ENCODE measurements at places on chromosomes 12 and 14. TPM values are rescaled to one million over a fixed set of nuclear protein-coding genes. Genes with fewer than 3 reads are reported as not detected.

FSCB gene
- not detected for polyA plus RNA-seq

CCDC175 gene
- polyA plus RNA-seq, result not detected

ATG2B gene
- 6.9 TPM for polyA plus RNA-seq

PLA2G1B gene
- not detected for polyA plus RNA-seq

DNAL1 gene
- polyA plus RNA-seq, result 3.2 TPM

SIX1 gene
- polyA plus RNA-seq, result 15.0 TPM

GRCh38 chr12:1584326-1584725, 10.1 kb downstream of the FBXL14 start:
- peaks cover 2% of the 10 kb centered on the region for H3K36me3 ChIP-seq
- no peak overlapping the region for H3K4me3 ChIP-seq
- H3K27ac ChIP-seq, result no peak overlapping the region

GRCh38 chr12:4483885-4484823, 38.5 kb upstream of the FGF6 start:
- no peaks in the 10 kb centered on the region for H3K4me1 ChIP-seq
- no peak for DNase-seq
- H3K36me3 ChIP-seq, result 0 out of 2 replicates have a peak, but pooled peaks cover 3% of the 10 kb centered on the region
- no peak overlapping the region for H3K27ac ChIP-seq

GRCh38 chr12:129231491-129231890, 378.2 kb downstream of the GLT1D1 start:
- no peak overlapping the region for H3K4me3 ChIP-seq
- DNase-seq, result no peak
- no peaks in the 10 kb centered on the region for H3K36me3 ChIP-seq
- H3K4me1 ChIP-seq, result no peaks in the 10 kb centered on the region
- H3K27me3 ChIP-seq, result no peaks in the 10 kb centered on the region

DNA sequence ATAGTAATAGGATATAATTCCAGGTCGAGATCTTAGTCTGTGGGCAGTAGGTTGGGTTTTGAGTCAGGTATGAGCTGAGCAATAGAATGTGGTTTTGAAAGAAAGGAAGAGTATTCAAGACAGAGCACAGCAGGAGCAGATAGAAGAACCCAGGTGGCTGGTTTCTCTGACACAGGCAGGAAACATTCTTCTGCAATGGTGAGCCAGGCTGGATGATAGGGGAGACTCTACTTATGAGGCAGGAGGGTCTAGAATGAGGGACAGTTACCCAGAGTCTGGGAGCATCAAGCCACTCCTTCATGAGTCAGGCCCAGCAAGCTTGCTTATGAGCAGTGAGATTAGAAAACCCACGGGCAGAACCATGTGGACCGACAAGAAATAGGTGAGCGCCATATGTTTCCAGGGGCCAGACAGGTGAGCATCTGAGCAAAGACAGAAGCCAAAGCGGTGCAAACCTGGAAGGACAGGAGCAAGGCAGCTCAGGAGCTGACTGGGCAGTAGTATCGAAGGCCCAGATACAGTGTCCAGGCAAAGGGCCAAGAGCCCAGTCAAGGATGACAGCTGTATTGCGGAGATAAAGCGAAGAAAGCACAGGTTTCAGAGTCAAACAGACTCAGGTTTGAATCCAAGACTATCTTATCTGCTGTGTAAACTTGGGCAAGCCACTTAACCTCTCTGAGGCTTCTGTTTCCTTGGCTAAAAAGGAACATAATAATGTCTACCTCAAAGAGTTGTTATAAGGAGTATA, 22.5 kb upstream of the PCNX1 start:
- no peak overlapping the region for H3K4me3 ChIP-seq
- no peaks in the 10 kb centered on the region for H3K27me3 ChIP-seq
- peaks cover 12% of the 10 kb centered on the region for H3K4me1 ChIP-seq
- no peaks in the 10 kb centered on the region for H3K36me3 ChIP-seq

DNA sequence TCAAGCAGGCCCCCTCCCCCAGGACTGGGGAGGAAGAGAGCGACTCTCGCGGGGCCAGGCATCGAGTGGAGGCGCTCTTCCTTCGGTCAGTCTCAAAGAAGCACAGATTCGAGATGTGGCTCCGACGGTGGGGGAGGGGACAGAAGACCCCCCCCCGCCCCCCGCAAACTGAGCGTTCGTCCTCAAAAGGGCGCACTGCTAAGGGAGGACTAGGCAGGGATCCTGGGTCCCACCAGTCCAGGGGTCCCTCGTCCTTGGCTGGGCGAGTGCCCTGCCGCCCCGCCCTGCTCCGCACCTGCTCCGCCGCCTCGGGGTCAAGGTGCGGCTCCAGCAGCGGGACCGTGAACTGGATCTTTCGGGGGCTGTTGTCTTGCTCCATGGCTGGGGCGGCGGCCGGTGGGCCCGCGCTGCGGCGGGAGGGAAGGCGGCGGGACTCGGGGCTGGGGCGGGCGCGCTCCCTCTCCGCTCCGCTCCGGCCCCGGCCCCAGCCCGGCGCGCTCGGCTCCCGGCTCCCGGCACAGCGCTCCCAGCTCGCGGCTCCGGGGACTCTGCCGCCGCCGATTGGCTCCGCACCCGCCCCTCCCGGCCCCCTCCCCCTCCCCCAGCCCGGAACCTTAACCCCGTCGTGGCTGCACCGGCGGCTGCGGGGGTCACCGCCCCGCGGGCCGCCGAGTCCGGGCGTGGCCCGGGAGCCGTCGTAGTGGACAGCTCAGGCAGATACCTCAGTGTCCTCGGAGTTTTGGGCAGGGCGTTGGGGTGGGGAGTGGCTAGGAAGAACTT, at the start of gene PPP1R1A:
Gene PPP1R1A, minus strand, starts transcription at position 550 of the 780 bp plus-strand sequence. Its CDS starts 171 bp downstream, at position 379.
- DNase-seq, result no peak
- no peaks in the 10 kb centered on the region for H3K36me3 ChIP-seq
- H3K4me1 ChIP-seq, result no peaks in the 10 kb centered on the region
- H3K27ac ChIP-seq, result no peak within 1 kb of the TSS
- peaks cover 74% of the 10 kb centered on the region for H3K27me3 ChIP-seq
- no peak within 1 kb of the TSS for H3K4me3 ChIP-seq

DNA sequence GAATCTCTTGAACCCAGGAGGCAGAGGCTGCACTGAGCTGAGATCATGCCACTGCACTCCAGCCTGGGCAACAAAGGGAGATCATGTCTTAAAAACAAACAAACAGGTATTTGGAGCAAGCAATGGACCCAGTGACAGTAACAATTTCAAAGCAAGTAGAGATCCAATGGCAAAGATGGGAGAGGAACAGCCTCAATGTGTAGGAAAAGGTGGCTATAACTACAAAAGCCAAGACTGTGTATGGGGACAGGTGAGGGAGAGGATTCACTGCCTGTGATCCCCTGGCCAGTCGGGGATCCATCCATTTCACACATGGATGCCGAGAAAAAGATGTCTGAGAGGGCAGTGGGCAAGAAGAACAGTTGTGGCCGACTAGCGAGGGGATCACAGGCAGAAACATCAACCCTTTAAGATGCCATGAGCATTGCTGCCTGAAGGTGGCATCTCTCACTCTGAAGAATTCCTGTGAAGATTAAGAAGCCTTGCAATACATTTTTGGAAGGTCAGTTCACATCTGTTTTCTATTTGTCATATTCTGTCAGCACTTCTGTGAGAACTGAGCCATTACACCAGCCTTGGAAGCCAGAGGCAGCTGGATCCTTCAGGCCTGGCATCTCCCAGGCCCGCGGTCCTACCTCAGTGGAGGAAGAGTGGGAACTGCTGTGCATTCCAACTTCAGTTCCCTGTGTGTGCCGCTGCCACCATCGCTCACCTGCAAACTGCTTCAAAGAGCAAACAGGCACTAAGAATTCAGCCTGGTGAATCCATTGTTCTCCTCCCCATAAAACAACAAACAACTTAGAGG, 54.5 kb upstream of the FRS2 start:
- H3K27ac ChIP-seq, result peak overlapping the region; percentile 28
- H3K4me3 ChIP-seq, result no peak overlapping the region
- DNase-seq, result peak; percentile 95
- H3K36me3 ChIP-seq, result no peaks in the 10 kb centered on the region

DNA sequence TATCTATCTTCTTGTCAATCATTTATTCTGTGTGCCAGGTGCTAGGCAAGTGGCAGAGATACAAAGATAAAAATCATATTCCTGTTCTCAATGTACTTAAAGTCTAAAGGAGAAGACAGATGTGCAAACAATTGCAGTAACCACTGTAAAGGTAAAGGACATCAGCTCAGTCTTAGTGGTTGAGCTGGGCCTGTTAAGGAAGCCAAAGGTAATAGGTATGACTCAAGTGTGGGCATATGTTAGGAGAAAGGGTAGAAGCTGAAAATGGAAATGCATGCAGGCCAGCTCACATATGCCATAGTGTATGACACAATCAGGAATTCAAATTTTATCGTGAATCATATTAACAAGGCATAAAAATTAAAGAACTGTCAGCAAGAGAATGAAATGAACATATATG, 49.8 kb downstream of the FAR2 start:
- no peak overlapping the region for H3K4me3 ChIP-seq
- H3K27ac ChIP-seq, result no peak overlapping the region
- no peaks in the 10 kb centered on the region for H3K27me3 ChIP-seq
- no peaks in the 10 kb centered on the region for H3K4me1 ChIP-seq
- no peaks in the 10 kb centered on the region for H3K36me3 ChIP-seq
- no peak for DNase-seq

GRCh38 chr12:98229540-98229924, 285.9 kb upstream of the TMPO start:
- no peak for DNase-seq
- no peak overlapping the region for H3K4me3 ChIP-seq
- H3K36me3 ChIP-seq, result no peaks in the 10 kb centered on the region
- H3K27me3 ChIP-seq, result no peaks in the 10 kb centered on the region
- no peaks in the 10 kb centered on the region for H3K4me1 ChIP-seq
- no peak overlapping the region for H3K27ac ChIP-seq

DNA sequence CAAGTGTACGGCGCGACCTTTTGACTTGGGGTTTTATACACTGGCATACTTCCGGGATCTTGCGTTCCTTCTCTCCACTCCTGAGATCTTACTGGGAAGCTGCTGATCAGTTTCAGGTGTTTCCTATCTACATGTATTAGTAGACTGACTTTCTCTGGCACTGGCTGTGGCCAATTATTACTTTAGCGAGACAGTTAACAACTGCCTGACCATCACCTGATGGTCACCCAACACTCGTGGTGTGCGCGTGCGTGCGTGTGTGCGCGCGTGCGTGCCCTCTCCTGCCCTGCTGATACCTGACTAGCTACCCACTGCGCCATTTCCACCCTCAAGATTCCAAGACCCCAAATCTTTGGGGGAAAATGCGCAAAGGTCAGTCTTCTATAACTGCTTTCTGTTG, 249.9 kb downstream of the AEBP2 start:
- no peak for DNase-seq
- H3K4me3 ChIP-seq, result no peak overlapping the region
- H3K4me1 ChIP-seq, result peaks cover 4% of the 10 kb centered on the region
- no peaks in the 10 kb centered on the region for H3K36me3 ChIP-seq
- no peaks in the 10 kb centered on the region for H3K27me3 ChIP-seq
- H3K27ac ChIP-seq, result no peak overlapping the region

DNA sequence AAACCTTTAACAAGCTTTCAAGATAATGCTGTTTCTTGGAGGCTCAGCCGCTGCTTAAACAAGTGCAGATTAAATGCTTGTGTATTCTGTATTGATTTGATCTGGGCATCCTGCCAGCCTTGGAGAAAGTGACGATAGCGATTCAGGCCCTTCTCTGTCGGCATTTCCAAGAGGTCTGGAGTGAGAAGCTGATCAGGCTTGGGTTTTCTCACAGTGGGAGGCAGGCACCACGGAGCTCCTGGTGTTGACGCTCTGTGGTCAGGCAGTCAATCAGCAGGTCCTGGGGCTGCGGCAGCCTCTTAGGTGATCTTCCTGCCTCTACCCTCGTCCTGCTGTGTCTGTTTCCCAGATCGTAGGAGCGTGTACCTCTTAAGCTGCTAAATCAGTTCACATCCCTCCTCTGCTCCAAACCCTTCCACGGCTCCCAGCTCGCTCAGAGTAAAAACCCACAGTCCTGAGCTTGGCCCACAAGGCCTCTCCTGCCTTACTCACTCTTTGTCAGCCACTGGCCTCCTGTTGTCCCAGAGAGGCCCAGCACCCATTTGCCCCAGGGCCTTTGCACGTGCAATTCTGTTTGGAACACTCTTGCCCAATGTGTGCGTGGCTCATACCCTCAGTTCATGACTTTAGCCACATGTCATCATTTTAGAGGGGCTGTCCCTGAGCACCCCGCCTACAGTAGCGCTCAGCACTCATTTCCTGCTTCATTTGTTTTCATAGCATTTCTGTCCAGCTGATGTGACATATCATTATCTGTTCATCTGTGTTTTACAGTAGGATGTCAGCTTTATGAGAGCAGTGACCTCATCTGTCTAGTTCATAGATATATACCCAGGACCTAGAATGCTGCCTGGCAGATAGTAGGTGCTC, 155.4 kb downstream of the AACS start:
- no peaks in the 10 kb centered on the region for H3K36me3 ChIP-seq
- no peaks in the 10 kb centered on the region for H3K4me1 ChIP-seq
- DNase-seq, result no peak
- no peak overlapping the region for H3K4me3 ChIP-seq
- no peak overlapping the region for H3K27ac ChIP-seq

DNA sequence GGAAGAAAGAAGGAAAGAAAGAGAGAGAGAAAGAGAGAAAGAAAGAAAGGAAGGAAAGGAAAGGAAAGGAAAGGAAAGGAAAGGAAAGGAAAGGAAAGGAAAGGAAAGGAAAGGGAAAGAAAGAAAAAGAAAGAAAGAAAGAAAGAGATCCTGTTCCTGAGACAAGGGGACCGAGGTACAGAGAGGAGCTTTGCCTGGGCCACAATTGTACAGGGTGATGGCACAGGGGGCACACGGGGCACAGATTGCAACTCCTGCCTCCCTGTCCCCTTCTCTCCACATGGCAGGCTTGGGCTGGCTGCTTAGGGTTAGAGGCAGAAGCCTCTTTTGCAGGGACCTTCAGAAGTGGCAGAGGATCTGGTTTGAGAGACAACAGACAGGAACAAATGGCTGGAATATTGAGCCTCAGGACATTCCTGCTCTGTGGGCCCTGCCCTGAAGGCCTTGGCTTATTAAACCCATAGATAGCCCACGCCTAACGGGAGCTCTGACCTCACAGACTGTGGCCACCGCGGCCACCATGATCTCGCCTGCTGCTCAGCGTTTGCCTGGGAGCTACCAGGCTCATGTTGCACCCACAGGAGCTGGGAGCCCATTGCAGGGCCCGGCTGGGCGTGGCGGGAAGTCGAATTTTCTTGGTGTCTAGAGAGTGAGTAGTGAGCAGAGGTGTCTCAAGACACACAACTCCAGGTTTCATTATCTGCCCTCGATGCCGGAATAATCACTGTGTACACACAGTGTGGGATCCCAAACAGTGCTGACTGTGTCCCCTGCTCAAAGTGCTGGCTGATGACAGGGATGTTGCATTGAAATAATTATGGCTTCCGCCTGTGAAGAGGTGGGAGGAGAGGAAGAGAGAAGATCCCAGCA, 147.9 kb upstream of the NCOR2 start:
- H3K27me3 ChIP-seq, result no peaks in the 10 kb centered on the region
- DNase-seq, result peak; percentile 35
- no peaks in the 10 kb centered on the region for H3K36me3 ChIP-seq

- H3K36me3 ChIP-seq, result peaks cover 36% of the 10 kb centered on the region
- no peak overlapping the region for H3K27ac ChIP-seq
- no peaks in the 10 kb centered on the region for H3K27me3 ChIP-seq
- no peak overlapping the region for H3K4me3 ChIP-seq
These were observed 1.3 kb upstream of the RNU7-1 start for GRCh38 chr12:6942331-6942665.
